ENCODE measurements at places on chromosomes 1 and 21.

GRCh38 chr21:29920938-29921337, 18.9 kb downstream of the GRIK1 start:
- no peak for DNase-seq

GRCh38 chr1:243964915-243965314, 86.2 kb upstream of the ZBTB18 start:
- DNase-seq: no peak

DNA sequence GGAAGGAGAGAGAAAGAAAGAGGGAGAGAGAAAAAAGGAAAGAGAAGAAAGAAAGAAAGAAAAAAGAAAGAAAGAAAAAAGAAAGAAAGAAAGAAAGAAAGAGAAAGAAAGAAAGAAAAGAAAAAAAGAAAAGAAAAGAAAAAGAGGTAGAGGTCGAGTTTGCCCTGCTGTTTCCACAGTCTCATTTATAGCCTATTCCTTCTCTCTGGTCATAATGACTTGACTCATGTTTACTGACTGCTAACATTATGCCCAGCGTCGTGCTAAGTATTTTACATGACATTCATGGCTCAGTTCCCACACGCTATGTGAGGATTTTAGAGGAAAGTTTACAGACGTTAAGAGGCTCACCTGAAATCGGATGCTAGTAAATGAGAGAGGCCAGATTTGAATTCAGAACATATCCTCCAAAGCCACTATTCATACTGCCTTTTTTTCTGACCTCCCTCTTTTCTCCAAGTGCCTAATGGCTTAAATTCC, 263.0 kb downstream of the TNR start:
- DNase-seq: no peak

DNA sequence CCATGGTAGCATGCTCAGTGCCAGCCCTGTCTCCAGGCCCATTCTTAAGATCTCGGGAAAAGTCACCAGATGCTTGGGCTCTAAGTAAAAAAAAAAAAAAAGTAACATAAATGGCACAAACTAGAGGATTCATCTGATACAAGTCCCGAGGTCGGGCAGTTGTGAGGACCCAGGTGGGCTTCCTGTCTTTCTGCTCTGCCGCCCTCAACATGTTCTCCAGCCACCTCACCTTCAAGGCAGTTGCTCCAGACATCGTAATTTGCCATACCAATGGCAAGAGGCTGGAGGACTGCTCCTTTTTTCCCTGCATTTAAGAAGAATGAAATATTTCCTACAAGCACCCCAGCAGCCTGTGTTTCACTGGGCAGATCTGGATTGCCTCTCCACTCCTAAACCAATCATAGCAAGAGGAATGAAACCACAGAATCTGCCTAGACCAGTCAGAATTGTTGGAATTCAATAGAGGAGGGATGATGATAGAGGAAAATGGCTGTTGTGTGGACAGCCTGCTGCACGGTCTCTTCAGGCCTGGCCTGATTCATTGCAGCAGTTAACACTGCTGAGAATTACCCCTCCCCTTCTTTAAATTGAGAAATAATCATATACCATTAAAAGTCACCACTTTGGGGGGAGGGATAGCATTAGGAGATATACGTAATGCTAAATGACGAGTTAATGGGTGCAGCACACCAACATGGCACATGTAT, 5.4 kb downstream of the HMGN2 start:
- DNase-seq: no peak

GRCh38 chr1:66503841-66504470, 30.0 kb upstream of the SGIP1 start:
- peak; percentile 29 for DNase-seq
